ENCODE measurements at places on chromosomes 11 and 22.

DNA sequence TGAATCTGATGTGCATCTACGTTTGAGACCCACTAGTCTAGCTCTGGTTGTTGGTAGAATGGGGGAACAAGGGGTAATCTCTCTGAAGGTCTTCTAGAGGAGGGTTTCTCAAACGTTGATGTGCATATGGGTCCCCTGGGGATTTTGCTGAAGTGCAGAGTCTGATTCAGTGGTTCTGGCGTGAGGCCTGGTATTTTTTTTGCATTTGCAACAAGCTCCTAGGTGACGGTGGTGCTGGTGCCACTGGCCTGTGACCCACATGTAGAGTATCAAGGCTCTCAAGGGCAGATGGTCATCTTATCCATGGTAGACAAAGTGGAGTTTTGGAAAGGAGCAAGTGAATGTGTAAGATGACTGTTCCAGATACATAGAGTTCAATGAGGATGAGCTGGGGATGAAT is 97.1 kb downstream of the CEP164 start:
- DNase-seq, result no peak

DNA sequence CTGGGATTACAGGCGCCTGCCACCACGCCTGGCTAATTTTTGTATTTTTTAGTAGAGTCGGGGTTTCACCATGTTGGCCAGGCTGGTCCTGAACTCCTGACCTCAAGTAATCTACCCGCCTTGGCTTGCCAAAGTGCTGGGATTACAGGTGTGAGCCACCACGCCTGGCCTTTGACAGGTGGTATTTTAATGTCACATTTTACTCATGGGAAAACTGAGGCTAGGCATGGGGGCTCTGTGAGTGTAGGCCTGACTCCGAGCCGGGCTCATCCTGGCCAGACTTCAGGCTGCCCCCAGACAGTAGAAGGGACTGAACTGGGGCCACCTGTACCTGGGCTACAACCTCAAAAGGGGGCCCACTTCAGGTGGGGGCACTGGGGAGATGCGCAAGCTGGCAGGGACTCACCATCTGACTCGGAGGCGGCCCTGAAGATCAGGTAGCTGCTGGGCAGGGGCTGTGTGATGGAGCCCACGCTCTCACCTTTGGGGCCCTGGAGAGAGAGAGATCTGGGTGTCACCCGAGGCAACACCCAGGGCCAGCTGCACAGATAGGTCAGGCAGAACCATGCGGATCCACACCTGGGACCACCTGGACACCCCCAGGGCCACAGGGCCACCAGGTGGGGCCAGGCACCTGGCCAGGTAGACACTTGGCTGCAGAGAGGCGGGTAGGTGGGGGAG is 45.8 kb downstream of the OSBPL5 start:
- DNase-seq, result no peak

DNA sequence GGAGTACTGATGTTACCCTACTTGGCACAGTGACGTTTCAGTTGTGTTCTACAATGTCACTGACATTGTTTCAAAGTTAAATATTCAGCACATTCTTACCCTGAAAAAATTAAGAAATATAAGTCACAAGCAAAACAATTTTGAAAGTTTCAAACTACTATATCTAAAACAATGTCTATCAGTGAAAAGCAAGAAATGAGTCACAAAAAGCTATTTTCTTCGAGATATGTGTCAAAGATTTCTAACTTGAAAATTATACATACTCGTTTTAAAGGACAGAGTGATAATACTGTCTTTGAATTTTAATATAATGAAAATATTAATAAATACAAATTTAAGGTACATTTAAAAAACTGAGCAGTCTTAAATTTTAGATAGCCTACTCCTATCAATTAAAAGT is 42.9 kb downstream of the RDX start:
- no peak for DNase-seq

DNA sequence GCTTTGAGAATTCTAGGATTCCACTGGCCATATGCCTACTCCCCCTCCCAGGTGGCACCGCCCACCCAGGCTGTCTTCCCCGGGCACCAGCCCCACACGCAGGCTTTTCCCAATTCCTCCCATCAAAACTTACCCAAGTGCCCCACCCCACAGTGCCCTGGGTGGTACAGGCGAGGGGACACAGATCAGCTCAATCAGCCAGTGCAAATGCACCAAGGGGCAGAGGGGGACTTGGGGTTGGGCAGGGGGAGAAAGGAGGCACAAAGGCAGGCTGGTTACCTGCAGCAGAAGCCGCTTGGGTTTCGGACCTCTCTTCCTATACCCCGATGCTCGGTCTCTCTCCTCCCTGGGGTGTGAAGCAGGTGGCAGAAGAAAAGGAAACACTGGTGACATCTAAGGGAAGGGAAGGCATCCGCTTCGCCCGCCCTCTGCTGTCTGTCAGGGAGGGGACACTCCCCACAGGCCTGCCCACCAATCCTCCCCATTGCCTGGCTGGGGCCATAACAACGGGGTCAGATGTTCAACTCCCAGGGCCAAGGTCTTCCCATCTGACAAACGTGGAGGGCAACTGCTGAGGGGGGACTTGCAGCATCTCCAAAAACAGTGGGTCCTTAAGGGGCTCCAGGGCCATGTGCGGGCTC is 14.0 kb downstream of the CBX7 start:
- DNase-seq, result no peak

DNA sequence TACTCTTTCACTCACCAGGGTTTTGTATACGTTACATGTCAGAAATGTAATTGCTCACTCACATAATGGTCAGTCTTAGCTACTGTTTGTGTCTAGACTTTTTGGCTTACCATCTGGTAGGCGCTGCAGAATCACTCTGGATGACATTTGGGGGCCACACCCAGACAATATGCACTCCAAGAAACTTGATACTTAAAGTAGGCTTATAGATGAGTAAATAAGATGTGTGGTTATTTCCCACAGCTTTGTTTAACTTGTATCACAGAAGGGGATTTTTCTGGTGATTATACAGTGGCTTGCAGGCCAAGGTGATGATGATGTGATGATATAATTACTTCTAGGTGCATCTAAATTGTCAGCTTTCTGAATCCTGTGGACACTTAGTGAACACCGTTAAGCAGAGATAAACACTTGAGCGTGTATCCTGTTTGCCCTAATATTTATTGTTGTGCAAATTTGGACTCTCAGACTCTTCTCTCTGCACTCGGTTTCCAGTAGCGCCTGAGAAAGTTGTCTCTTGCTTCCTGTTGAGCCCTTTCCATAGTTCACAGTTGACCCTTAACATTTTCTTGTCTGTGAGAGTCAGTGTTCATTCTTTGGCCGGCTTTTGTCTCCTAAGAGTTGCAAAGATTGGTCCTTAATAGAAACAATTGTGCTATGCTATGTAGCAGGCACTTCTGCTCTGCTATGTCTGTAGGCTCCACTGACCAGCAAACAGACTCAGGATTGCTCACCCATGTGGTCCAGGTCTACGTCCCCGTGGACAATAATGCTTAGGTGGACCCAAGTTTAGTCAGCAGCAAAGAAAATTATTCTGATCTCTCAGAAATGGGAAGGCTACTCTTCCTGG is 89.3 kb downstream of the PRR5L start:
- no peak for DNase-seq

GRCh38 chr22:29936186-29936585 is 53.2 kb downstream of the MTMR3 start:
- no peak for DNase-seq

GRCh38 chr11:76763573-76764346 is 19.4 kb upstream of the TSKU start:
- no peak for DNase-seq

DNA sequence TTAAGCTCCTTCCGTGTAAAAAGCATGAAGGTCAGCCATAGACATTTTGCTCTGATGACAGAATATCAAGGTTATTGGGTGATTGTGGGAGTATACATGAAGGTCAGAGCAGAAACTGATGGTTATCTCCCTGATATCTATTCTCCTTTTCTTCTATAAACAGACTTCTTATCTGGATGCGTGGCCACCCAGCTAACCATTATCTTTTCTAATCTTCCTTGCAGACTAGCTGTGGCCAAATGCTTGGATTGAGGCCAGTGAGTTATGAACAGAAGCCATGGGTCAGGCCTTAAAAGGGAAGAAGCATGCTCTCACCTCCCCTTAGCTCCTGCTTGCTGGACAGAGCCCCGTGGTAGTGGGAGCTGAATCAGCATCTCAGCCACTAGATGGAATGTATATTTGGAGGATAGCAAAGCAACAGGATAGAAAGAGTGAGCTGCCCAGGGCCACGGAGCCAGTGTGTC is 31.3 kb upstream of the LRRC55 start:
- DNase-seq, result no peak

GRCh38 chr11:128711136-128711535 is 17.3 kb downstream of the FLI1 start:
- DNase-seq, result no peak

- no peak for DNase-seq
Observed at GRCh38 chr11:45857961-45858474, 10.7 kb downstream of the CRY2 start.

DNA sequence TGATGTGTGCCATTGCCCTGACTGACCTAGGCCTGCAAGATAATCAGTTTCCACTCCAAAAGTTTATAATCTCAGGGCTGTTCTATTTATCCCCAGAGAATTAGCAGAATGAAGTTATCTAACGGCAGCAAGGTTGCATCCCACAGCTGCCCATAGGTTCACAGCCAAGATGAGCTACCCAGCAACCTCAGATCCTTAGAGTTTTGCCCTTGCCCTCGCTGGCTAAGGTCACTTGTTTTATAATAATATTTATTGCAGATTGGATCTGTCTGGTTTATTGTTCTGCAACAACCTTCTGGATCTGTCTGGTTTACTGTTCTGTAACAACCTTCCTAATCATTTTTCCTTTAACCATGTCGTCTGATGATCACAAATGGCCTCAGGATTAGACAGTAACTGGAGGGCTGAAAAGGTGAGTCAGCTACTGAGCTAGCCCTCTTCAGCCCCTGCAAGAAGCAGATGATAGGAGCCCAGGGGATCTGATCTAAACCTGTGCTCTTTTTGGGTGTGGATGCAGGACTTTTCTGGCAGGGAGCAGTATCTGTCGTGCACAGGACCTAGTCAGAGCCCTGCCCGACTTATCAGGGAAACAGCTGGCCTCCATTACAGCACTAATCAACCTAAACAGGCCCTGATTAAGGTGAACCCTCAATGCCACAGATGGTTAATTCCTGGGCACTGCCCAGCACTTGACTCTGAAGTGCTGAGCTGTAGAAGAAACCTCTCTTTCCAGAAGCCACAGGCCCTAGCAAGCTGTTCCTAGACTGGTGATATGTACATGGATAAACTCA is 642.9 kb upstream of the KIRREL3 start:
- DNase-seq, result no peak

DNA sequence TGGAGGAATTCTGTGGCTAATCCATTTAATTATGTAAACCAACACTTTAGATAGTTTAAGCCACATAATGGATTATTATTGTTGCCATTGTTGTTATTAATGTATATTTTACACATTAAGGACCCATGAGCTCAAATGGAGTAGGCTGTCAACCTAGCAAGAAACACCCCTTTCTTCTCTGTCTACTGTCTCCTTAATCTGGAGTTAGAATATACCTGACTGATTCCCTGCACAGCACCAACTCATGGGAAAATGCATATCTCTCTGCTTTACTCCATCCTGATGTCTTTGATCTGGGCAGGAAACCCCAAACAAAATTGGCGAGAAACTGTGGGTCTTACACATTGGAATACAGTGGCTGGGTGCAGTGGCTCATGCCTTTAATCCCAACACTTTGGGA is 24.0 kb upstream of the ME3 start:
- no peak for DNase-seq

GRCh38 chr22:23763579-23763945 is 772 bp downstream of the C22orf15 start:
- DNase-seq, result no peak

- DNase-seq, result no peak
Observed at GRCh38 chr11:106218106-106218505, 140.6 kb downstream of the AASDHPPT start.

GRCh38 chr11:18501629-18502028 is 25.1 kb downstream of the TSG101 start:
- no peak for DNase-seq

GRCh38 chr11:75538150-75538942 is 12.6 kb upstream of the GDPD5 start:
- DNase-seq, result no peak

- DNase-seq, result no peak
Observed at GRCh38 chr11:14904745-14905103, 12.7 kb upstream of the CYP2R1 start.

DNA sequence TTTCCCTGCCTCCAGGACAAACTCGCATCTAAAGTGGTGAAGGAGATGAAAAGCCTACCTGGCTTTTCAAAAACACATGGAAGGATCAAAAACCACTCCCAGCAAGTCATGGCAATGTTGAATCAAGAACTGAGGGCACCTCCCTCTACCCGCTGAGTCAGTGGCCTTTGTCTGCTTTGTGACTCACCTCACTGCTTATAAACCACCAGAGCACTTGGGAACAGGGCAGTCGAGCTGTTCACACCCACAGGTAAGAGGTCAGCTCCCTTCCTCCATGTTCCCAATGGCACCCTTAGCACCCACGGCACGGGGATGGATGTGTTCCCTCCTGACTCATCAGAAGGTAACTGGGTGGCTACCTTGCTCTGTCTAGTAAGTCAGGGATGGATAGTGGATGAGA is 21.7 kb downstream of the TENM4 start:
- DNase-seq, result no peak

DNA sequence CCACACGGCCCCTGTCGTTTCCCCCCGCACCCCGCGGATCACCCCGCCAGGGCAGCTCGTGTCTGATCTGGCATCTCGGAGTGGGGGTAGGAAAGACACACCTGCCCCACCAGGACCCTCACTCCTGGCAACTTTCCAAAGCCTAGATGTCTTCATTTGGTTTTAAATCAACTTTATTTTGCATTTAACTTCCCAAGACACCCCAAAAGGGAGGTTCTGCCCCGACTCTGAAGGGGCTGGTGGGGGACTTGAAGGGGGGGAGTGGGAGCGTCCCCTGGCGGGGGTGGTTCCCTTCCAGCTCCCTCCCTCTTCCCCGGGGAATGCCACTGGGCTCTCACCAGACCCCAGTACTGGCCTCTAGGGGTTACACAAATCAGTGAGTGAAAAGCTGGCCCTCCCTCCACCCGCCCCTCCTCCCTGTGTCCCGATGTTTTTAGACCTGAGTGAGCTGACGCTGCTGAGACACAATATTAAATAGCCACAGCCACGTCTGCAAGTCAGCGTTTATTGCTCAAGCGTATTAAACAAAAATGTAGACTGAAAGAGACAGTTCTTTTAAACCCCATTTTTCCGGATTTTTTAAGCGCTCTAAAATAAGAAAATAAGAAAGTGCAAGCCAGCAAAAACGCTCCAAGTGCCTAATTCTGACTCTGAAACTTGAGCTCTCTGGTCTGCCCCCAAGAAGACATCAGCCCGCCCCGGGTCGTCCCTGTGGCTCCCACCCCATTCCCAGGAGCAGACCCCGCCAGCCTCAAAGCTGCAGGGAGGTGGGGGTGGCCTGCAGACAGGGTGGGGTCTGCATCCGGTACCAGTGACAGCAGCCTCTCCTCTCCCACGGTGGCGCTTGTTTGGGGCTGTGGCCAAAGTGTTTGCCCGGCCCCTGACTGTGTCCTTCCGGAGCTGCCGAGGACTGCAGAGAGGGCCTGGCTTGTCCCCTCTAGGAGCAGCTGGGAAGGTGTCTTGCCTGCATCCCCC is 1.1 kb upstream of the TTLL8 start:
- DNase-seq, result peak; percentile 18

Measured in HTR-8/SVneo (cell line).